Stimulated activated CD8-positive, alpha-beta memory T cell treated with anti-CD3 and anti-CD28 coated beads, Interleukin-12 subunit alpha, Interleukin-12 subunit beta, amount 100 ng/mL, for 4 hours (primary cell): ENCODE measurements at places on chromosomes 4 and X.

DNA sequence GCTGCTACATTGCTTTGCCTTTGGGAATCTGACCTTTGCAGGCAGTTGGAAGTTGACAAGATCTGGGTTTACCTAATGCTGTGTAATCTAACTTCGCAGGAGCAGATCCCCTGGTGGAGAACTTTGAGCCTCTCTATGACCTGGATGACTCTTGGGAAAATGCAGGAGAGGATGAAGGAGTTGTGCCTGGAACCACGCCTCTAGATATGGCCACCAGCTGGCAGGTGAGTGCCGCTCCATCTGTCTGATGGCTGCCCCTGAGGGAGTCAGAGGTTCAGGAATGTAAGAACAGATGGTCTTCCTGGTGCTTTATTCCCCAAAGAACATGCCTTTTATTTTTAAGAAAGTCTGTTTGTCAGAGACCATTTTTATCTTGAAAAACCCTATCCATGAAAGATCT lies 109.3 kb downstream of the NFKB1 start:
- DNase-seq, result no peak

DNA sequence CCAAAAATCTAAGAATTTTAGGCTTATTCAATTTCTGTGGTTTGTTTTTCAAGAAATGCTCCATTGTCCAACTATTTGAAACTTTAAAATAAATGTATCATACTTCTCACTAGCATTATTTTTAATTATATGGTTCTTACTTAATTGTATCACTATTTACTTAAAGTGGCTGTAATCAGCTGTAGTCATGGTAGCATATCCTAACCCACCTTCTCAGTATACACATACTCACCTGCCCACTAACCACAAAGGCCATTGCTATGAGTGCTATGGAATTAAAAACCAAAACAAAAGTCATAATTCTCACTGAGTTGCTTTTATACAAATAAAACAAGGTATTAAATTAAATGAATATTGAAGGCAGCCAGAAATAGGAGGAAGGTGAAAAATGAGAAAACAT lies 5.0 kb downstream of the FBXO8 start:
- no peak for DNase-seq

DNA sequence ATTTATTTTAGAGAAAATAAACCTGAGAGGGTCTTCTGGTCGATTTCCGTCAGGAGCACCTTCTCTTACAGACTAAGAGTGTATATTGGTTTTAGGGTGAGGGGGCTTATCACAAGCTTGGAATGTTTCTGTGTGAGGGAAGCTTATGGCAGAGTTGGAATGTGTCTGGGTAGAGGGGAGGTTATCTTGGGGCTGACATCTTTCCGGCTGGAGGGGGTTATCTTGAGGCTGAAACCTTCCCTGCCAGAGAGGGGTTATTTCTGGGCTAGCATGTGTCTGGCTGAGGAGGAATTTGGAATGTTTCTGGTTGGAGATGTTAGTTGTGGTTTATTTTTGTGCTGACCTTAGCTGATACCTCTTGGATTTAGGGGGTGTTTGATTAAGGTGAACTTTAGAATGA lies 1312.1 kb downstream of the ADGRL3 start:
- no peak for DNase-seq

GRCh38 chr4:48752726-48753125 lies 27.4 kb downstream of the FRYL start:
- no peak for DNase-seq

- DNase-seq, result no peak
Measured at GRCh38 chr4:73815145-73815544, 21.3 kb upstream of the CXCL6 start.

GRCh38 chr4:148618856-148619255 lies 176.6 kb upstream of the NR3C2 start:
- DNase-seq, result no peak

DNA sequence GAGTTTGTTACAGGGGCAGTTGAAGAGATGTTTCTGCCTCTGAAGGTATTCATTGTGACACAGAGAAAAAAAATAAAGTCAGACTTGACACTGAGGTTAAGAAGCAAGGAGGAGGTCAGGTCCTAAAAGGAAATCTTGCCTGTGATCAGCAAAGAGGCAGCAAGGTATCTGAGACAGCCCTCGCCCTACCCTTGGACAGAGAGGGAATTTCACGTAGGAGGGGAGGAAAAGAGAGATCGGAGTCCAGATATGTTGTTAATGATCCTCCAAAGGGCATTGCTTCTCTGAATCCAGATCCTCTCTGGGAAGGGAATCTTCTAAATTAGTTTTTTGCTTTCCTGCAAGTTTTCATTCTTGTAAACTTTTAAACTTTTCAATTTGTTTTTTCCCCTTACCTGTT lies 15.3 kb upstream of the PRR27 start:
- no peak for DNase-seq

DNA sequence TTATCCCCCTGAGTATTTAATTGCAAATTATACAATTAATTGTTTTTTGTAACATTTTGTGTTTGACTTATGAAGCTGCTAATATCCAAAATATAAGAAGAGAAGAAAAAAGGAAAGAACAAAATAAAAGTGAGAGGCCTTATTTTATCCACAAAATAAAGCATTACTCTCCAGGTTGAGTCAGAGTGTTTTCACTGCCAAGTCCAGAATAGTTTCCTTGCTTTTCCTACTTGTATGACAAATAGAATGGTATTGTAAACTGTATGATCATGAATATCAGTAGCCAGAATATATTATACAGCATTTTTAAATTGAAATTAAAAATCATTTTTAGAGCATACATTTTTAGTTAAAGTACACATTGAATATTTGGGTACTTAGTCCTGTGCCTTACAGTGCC lies 237.8 kb downstream of the NDST4 start:
- DNase-seq, result no peak

- no peak for DNase-seq
Measured at GRCh38 chr4:64417974-64418373, 8.7 kb upstream of the TECRL start.

DNA sequence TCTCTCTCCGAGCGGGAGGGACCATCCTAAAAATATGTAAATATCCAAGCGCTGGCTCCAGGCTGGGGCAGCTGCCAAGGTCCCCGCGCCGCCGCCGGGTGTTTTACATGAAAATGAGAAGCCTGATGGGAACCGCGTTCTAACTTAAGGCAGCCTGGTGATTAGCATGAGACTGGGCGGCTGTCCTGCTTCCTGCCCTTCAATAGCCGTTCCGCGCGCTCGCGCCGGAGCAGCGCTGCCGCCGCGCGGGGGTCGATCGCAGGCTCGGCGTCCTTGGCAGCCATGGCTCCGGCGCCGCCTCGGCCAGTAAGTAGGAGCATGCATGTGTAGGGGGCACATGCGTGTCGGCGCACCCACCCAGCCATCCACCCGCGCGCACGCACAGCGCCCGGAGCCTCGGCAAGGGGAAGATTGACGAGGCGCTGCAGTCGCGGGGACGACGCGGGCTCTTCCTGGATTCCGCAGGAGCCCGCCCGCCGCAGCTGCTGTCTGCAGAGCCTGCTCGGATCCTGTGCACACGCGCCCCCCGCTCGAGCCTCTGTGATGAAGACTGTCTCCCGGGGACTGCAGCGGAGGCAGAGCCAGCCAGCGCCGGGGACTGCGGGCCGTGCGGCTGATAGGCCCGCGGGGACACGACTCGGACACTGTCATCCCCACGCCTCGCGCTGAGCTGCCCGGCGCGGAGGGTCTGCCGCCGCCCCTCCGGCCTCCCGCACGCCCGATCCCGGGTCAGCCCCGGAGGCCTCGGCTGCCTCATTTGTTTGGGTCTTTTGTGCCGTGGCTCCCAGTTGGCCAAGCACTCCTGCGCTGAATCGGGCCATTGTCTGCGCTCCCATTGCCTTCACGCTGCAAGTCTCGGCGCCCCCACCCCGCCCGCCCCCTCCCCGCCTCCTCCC lies 734 bp downstream of the STOX2 start:
- DNase-seq, result no peak

DNA sequence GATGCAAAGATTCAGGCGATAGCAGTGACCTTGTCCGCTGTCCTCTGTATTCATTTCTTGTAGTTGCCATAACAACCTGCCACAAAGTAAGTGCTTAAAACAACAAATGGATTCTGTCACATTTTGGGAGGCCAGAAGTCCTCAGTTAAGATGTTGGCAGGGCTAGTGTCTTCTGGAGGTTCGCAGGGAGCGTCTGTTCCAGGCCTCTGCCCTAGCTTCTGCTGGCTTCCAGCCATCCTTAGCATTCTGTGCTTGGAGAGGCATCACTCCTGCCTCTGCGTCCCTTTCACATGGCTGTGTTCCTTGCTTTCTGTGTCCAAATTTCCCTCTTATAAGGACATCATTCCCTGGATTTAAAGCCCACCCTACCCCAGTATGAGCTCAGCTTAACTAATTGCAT lies 31.5 kb upstream of the ZNF185 start:
- DNase-seq, result no peak

DNA sequence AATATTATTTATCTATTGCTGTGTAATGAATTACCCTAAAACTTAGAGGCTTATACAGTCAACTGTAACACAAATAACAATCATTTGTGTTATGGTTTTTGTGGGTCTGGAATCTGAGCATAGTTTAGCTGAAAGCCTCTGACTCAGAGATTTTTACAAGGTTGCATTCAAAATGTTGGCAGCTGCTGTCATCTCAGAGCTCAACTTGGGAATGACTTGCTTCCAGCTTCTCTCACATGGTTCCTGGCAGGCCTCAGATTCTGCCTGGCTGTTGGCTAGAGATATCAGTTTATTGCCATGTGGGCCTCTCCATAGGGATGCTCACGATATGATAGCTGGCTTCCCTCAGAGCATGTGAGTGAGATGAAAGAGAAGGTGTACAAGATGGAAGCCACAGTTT lies 70.2 kb upstream of the BRWD3 start:
- no peak for DNase-seq

- no peak for DNase-seq
Measured at GRCh38 chr4:31657859-31658570, 937.8 kb downstream of the PCDH7 start.

- DNase-seq, result no peak
Measured at GRCh38 chrX:136600059-136600458, 47.9 kb upstream of the CD40LG start.

DNA sequence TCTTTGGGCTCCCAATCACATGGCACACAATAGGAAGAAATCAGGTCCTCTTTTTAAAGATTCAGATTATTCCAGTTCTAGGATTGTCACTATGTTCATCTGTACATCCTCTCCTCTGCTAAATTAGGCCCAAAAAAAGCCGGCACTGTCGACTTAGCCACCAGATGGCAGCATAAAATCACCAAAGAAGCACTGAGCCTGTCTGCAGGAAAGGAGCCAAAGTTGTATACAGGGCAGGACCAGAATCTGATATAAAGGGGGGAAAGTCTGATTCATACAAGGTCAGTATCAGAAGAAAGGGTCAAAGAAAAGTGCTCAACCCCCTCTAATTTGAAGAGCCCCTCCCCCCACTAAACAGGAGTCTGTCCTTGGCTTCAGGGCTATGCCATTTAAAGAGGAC lies 292.5 kb downstream of the CHIC1 start:
- peak; percentile 25 for DNase-seq

DNA sequence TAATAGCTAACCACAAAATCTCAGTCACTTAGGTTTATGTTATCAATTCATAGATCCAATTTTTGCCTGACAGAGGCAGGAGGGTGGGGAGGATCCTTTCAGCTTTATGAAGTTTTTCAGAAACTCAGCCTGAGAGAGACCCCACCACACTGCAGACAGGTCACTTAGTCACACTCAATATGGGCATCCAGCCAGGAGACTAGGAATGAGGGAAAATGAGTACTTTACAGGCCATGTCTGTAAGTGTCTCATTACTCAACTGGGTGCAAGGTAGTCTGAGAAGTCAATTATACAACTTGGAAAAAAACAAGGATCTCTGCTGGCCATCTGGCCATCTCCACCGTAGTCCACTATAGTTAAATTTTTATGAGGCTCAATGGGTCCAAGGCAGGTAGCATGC lies 365.9 kb downstream of the INPP4B start:
- no peak for DNase-seq

DNA sequence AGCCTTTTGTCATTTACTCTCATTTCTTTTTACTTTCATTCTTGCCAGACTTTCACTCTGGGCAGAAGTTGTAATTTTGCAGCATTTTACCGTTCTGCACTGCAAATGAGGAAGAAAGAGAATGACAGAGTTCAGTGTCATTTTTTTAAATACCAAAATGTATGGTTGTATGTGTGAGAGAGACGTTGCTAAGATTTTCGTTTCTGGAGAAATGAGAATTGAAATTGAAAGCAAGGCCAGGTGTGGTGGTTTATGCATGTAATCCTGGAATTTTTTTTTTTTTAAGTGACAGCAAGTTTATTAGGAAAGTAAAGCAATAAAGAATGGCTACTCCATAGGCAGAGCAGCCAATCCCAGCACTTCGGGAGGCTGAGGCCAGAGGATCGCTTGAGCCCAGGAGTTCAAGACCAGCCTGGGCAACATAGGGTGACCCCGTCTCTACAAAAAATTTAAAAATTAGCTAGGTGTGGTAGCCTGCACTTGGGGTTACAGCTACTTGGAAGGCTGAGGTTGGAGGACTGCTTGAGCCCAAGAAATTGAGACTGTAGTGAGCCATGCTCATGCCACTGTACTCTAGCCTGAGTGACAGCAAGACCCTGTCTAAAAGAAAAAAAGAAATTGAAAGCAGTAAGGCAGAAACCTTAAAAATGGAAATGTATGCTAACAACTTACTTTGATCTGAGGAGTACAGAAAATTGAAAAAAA lies 12.9 kb downstream of the DCK start:
- no peak for DNase-seq

GRCh38 chr4:112552668-112553067 lies 36.7 kb upstream of the NEUROG2 start:
- DNase-seq, result no peak

GRCh38 chrX:19931146-19931545 lies 43.7 kb upstream of the SH3KBP1 start:
- no peak for DNase-seq

GRCh38 chr4:91846233-91846632 lies 457.5 kb upstream of the GRID2 start:
- DNase-seq, result no peak

GRCh38 chr4:95956094-95956493 lies 116.2 kb downstream of the PDHA2 start:
- no peak for DNase-seq

DNA sequence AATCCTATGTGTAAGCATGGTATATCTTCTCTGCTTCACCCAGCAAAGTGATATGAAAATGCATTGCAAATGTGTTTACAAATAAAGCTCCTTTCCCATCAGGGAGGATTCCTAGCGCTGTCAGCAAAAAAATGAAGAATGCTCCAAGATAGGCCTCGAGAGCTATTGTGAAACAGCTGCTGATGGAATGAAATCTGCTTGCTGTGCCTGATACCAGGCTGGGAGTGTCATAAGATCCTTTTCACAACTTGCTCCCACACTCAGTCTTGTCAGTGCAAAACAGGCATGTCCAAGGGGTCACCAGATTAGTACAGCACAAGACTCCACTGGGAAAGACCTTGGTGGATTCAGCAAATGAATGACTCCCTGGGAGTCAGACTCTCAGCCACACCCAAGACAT lies 34.1 kb downstream of the HNRNPH2 start:
- DNase-seq, result no peak
